ENCODE measurements at places on chromosomes 7 and 10.

- DNase-seq: no peak
These were observed 2.3 kb upstream of the CUZD1 start for GRCh38 chr10:122847782-122848604.

- peak; percentile 49 for DNase-seq
These were observed 103.9 kb upstream of the THSD7A start for GRCh38 chr7:11935905-11936304.

- no peak for DNase-seq
These were observed 75.6 kb downstream of the ADCY1 start for GRCh38 chr7:45649560-45650346.

DNA sequence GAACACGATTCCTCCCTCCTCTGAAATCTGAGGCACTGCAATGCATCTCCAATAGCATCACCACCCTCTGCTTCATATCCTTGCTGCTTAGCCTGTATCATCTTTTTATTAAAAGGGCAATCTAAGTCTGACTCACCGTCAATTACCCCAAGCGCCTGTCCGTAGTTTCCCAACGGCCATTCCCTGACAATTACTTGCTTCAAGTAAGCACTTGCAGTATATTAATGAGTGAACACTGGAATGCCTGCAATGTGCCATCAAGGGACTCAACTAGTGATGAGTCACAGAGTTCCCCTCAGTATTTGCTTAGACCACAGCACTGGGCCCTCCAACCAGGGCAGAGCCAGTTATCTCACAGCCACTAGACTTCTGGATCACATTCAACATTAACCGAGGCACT lies 19.5 kb upstream of the PPP1R3C start:
- peak; percentile 91 for DNase-seq
